CD14-positive monocyte (primary cell): ENCODE measurements at places on chromosomes 6 and 20. TPM values are rescaled to one million over a fixed set of nuclear protein-coding genes. Genes with fewer than 3 reads are reported as not detected.

GRCh38 chr20:57685146-57685758 is 24.6 kb downstream of the PMEPA1 start:
- no peaks in the 10 kb centered on the region for H3K4me1 ChIP-seq
- no peaks in the 10 kb centered on the region for H3K36me3 ChIP-seq
- DNase-seq: no peak
- no peaks in the 10 kb centered on the region for H3K27me3 ChIP-seq

GRCh38 chr20:5844063-5844681 is 94.0 kb downstream of the SHLD1 start:
- H3K27me3 ChIP-seq: no peaks in the 10 kb centered on the region
- H3K4me3 ChIP-seq: no peak overlapping the region
- no peaks in the 10 kb centered on the region for H3K4me1 ChIP-seq
- H3K36me3 ChIP-seq: no peaks in the 10 kb centered on the region
- no peak overlapping the region for H3K27ac ChIP-seq

- no peak for DNase-seq
- H3K27me3 ChIP-seq: no peaks in the 10 kb centered on the region
- H3K4me1 ChIP-seq: peaks cover 17% of the 10 kb centered on the region
- no peaks in the 10 kb centered on the region for H3K36me3 ChIP-seq
Measured at GRCh38 chr6:15551798-15552197, 111.0 kb downstream of the DTNBP1 start.

DNA sequence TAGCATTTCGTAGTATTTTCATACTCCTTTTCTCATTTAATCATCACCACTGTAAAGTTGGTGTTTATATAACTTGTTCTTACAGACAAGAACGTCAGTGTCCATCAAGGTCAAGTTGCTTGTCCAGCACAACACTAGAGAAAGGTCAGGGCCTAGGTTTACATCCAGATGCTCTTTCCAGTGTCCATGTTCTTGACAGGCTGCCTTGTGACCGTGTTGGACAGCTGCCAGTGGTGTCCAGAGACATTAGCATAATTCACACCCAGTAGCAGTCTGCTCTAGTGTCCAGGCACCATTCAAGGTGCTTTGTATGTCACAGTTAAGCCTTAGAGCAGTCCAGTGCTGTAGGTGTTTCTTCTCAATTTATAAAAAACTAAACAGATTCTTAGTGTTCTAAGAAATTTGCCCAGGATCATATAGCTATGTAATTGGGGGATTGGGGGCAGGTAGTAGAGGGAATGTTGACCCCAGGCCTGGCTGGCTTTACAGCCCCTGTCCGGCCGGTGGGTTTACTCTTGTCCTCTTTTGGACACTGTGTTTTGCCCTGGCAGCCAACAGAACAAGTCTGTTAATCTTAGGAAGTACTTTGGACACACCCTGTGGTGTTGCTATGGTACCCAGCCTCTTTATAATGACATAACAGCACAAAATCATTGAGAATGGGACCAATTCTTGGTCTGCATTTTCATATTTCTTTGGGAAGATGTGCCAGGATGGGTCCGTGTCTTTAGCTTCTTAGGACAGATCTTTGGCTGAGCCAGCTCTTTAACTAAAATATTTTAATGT is 8.0 kb downstream of the STK35 start:
- no peak overlapping the region for H3K27ac ChIP-seq
- H3K27me3 ChIP-seq: no peaks in the 10 kb centered on the region
- peaks cover 73% of the 10 kb centered on the region for H3K36me3 ChIP-seq
- H3K4me1 ChIP-seq: peaks cover 14% of the 10 kb centered on the region

- no peak overlapping the region for H3K27ac ChIP-seq
- H3K36me3 ChIP-seq: no peaks in the 10 kb centered on the region
- DNase-seq: peak; percentile 50
- H3K4me1 ChIP-seq: peaks cover 49% of the 10 kb centered on the region
Measured at GRCh38 chr6:26268659-26269402, 96.2 kb upstream of the BTN3A2 start.

DNA sequence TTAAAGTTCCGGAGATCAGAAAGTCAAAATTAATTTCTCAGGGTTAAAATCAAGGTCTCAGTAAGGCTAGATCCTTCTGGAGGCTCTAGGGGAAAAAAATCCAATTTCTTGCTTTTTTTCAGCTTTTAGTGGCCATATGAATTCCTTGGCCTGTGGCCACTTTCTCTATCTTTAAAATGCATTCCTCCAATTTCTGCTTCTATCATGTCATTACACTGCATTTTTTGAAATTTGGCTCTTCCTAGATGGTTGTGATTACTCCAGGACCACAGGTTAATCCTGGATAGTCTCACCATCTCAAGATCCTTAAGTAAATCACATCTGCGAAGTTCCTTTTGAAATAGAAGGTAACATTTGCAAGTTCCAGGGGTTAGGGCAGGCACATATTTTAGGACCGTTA is 1294.9 kb upstream of the CITED2 start:
- H3K36me3 ChIP-seq: no peaks in the 10 kb centered on the region
- H3K27ac ChIP-seq: no peak overlapping the region
- no peaks in the 10 kb centered on the region for H3K27me3 ChIP-seq
- DNase-seq: no peak

GRCh38 chr20:63178889-63179686 is 36.8 kb downstream of the YTHDF1 start:
- no peak overlapping the region for H3K4me3 ChIP-seq
- H3K27me3 ChIP-seq: peaks cover 51% of the 10 kb centered on the region
- DNase-seq: no peak
- H3K4me1 ChIP-seq: no peaks in the 10 kb centered on the region
- no peak overlapping the region for H3K27ac ChIP-seq

DNA sequence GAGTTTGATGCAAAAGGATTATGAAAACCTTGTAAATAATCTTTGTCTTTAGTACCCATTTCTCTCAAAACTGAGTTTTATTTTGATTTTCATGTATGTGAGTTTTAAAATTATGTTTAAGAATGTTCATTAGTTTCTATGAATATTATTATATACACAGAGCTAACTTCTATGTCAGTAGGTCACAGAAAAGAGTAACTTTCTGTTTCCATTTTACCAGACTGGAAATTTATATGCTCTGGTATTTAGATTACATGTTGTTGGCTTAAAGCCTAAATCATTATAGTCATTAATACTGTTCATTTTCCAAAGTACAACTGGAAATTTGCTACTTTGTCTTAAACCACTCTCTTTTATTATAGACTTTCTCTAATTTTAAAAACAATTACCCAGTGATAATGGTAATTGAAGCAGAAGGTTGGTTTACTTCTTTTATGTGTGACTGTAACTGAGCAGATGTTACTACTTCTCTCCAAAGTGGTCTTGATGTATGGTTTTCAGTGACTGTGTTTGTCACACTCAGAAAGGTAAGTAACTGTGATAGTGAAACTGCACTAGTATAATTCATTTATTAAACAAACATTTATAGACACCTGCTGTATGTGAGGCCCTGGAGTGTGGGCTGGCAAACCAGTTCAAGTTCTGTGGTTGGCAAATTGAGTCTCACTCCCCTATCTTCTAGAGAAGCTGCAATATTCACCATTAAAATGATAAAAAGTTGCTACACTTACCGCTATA is 13.2 kb downstream of the CRYBG1 start:
- no peaks in the 10 kb centered on the region for H3K4me1 ChIP-seq
- no peak overlapping the region for H3K4me3 ChIP-seq
- no peak overlapping the region for H3K27ac ChIP-seq
- no peak for DNase-seq
- H3K36me3 ChIP-seq: no peaks in the 10 kb centered on the region

GRCh38 chr20:33983371-33983770 is 10.3 kb upstream of the RALY start:
- no peak for DNase-seq
- no peaks in the 10 kb centered on the region for H3K27me3 ChIP-seq
- no peaks in the 10 kb centered on the region for H3K36me3 ChIP-seq
- no peak overlapping the region for H3K4me3 ChIP-seq
- H3K27ac ChIP-seq: no peak overlapping the region

- no peaks in the 10 kb centered on the region for H3K36me3 ChIP-seq
- H3K27me3 ChIP-seq: no peaks in the 10 kb centered on the region
- H3K4me3 ChIP-seq: no peak overlapping the region
Measured at GRCh38 chr6:167731216-167731615, 95.5 kb upstream of the AFDN start.

DNA sequence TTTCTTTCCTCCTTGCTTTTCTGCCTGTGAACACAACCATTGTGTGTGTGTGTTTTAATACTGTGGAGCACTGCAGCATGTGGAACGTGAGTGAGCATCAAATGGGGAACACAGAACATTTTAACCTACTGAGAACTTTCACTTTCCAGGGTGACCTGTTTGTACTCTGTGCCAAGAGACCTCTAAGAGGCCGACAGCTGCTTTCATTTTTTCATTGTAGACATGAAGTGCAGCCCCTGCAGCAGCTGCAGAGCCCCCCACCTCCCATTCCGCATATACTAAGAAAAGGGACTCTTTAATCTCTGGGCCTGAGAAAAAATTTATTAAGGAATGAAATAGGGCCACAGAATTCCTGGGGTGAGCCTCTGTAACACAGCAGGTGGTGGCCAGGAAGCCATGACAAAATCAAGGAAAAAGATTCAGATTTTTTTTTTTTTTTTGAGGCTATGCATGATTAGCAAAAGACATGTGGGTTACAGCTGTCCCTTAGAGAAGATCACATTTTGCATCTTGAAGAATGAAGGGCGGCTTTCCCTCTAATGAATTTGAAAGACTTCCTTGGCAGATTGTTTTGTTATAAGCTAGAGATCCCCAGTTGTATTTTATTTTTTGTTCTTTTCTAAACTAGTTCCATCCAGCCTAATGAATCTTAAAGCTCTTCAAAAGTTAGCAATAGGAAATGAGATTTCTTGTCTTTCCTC is 503.4 kb downstream of the CD109 start:
- DNase-seq: no peak
- no peaks in the 10 kb centered on the region for H3K27me3 ChIP-seq
- H3K4me1 ChIP-seq: no peaks in the 10 kb centered on the region
- no peak overlapping the region for H3K4me3 ChIP-seq

DNA sequence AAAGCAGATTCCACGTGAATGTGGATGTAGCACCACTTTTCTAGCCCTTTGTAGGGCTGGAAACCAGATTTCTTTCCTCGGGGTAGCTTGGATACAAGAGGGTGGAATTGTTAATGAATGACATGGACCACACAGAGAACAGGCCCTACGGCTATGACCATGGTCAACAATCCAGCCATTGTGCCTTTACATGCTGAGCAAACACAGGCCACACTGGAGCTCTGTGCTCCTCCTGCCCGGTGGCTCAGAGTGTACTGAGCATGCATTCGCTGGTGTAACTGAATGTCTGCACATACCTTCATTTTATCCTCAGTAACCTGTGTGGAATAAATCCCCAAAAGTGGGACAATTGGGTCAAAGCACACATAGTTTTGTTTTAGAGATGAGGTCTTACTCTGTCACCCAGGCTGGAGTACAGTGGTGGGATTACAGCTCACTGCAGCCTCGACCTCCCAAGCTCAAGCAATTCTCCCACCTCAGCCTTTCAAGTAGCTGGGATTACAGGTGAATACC is 32.8 kb downstream of the LRP11 start:
- no peaks in the 10 kb centered on the region for H3K36me3 ChIP-seq
- no peak overlapping the region for H3K4me3 ChIP-seq
- no peaks in the 10 kb centered on the region for H3K4me1 ChIP-seq
- DNase-seq: no peak

GRCh38 chr6:140857739-140858380 is 1274.9 kb upstream of the GJE1 start:
- no peaks in the 10 kb centered on the region for H3K4me1 ChIP-seq
- no peaks in the 10 kb centered on the region for H3K27me3 ChIP-seq
- H3K36me3 ChIP-seq: no peaks in the 10 kb centered on the region
- no peak overlapping the region for H3K4me3 ChIP-seq
- H3K27ac ChIP-seq: no peak overlapping the region
- DNase-seq: peak; percentile 15

- H3K36me3 ChIP-seq: no peaks in the 10 kb centered on the region
- no peaks in the 10 kb centered on the region for H3K27me3 ChIP-seq
- no peak for DNase-seq
- H3K27ac ChIP-seq: no peak overlapping the region
- H3K4me1 ChIP-seq: no peaks in the 10 kb centered on the region
- H3K4me3 ChIP-seq: no peak overlapping the region
Measured at GRCh38 chr6:141513830-141514229, 618.9 kb upstream of the GJE1 start.

DNA sequence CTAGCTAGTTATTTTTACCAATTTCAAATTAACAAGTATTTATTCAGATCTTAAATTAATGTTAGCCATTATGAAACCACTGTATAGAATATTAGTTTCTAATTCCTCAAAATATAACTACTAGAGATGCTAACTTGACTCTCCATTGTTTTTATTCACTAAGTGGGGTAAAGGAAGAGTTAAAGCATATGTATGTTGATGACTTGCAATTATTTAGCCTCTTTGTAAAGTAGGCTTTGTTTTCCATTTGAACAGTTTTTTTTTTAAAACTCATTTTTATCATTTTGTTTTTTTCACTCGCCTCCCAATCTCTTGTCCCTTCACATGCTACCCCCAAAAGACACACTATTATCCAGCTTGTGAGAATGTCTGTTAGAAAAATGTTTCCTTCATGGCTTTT is 3.3 kb downstream of the FAM162B start:
- no peak overlapping the region for H3K27ac ChIP-seq
- DNase-seq: no peak
- H3K27me3 ChIP-seq: peaks cover 61% of the 10 kb centered on the region
- peaks cover 6% of the 10 kb centered on the region for H3K4me1 ChIP-seq
- H3K36me3 ChIP-seq: no peaks in the 10 kb centered on the region

- H3K27ac ChIP-seq: no peak overlapping the region
- H3K36me3 ChIP-seq: no peaks in the 10 kb centered on the region
- DNase-seq: no peak
- H3K4me1 ChIP-seq: peaks cover 14% of the 10 kb centered on the region
- no peaks in the 10 kb centered on the region for H3K27me3 ChIP-seq
Measured at GRCh38 chr20:4050203-4050980, 35.0 kb upstream of the RNF24 start.

- H3K36me3 ChIP-seq: no peaks in the 10 kb centered on the region
- no peaks in the 10 kb centered on the region for H3K27me3 ChIP-seq
- no peaks in the 10 kb centered on the region for H3K4me1 ChIP-seq
- DNase-seq: no peak
- H3K27ac ChIP-seq: no peak overlapping the region
Measured at GRCh38 chr20:64196847-64197306, 32.6 kb downstream of the MYT1 start.

GRCh38 chr20:10504994-10505730 is 70.1 kb downstream of the SLX4IP start:
- no peaks in the 10 kb centered on the region for H3K27me3 ChIP-seq
- DNase-seq: peak; percentile 70
- H3K27ac ChIP-seq: peak overlapping the region; percentile 90
- H3K36me3 ChIP-seq: no peaks in the 10 kb centered on the region

- peaks cover 10% of the 10 kb centered on the region for H3K36me3 ChIP-seq
- H3K4me3 ChIP-seq: no peak overlapping the region
- DNase-seq: no peak
- H3K27ac ChIP-seq: no peak overlapping the region
- H3K4me1 ChIP-seq: peaks cover 6% of the 10 kb centered on the region
Measured at GRCh38 chr6:151537556-151537955, 43.7 kb downstream of the CCDC170 start.

The ASCC3 gene
- 10.6 TPM for polyA plus RNA-seq

The CFAP61 gene
- polyA plus RNA-seq: not detected

The ARMH2 gene
- 0.34 TPM for polyA plus RNA-seq

The GPR6 gene
- not detected in 2 replicates for polyA plus RNA-seq

The ADGRF5 gene
- not detected for polyA plus RNA-seq

The GRM1 gene
- not detected for polyA plus RNA-seq

The CCM2L gene
- not detected in 2 replicates for polyA plus RNA-seq

The RIMS1 gene
- polyA plus RNA-seq: not detected in 2 replicates

The GSTA1 gene
- not detected for polyA plus RNA-seq
